ENCODE measurements at places on chromosomes 13 and 19.

GRCh38 chr13:52665325-52665724 lies 12.7 kb downstream of the SUGT1 start:
- DNase-seq, result no peak

DNA sequence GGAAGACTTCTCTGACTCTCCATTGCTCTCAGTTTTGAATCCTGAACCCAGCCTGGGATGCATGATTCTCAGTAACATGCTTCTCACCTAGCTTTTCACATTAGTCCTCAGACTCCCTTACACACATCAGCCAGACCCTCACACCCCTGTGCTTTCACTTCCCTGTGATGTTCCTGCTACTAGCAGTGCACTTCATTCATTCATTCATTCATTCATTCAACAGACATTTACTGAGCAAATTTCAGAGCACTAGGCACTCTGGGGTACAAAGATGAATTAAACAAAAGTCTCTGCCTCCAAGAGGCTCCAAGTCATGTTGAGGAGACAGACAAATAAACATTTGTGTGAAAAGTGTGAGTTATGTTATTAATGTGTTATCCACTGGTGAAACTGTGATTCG lies 145.2 kb downstream of the RXFP2 start:
- no peak for DNase-seq

DNA sequence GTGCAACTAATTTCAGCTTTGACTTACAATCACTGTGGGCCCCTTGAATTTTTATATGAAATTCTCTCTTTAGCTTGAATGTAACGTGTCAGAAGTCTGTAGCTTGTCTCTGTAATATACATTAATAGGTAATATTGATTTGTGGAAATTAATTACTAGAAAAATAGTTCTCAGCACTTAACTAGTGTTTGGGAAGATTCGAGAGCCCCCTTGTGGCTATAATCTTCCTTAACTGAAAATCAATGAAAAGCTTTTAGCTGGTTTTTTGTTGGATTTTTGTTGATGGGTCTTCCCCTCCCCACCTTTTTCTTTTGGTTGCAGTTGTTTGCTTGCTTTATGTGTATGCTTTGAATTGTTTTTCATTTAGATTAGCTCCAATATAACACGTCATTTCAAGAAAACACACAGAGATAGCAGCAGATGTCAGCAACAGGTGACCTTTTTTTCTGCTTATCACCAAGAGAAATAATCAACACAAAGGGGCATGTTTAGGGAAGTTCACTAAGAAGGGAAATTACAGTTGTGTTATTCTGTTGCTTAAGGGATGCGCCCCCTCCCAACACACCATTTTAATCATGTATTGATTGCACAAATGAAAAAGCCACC lies 176.8 kb downstream of the OXGR1 start:
- no peak for DNase-seq

- DNase-seq, result no peak
Measured at GRCh38 chr19:48094855-48095203, 15.8 kb downstream of the PLA2G4C start.

- DNase-seq, result no peak
Measured at GRCh38 chr19:12969292-12969988, at the start of gene DAND5. Gene DAND5 (plus strand): TSS chr19:12969576. CDS start chr19:12969661, 85 bp downstream.

DNA sequence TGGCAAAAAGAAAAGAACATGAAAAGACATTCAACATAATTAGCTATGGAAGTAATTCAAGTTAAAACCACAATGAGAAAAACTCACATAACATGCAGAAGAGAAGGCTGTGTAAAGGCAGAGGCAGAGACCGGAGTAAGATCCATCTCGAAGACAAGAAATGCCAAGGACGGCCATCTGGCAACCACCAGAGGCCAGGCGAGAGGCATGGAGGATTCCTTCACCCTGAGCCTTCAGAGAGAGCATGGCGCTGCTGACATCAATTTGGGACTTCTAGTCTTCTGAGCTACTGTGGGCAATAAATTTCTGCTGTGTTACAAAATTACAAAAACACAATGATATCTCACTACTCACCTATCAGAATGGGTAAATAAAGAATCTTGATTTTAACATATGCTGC lies 381.0 kb downstream of the TSHZ3 start:
- DNase-seq, result no peak

DNA sequence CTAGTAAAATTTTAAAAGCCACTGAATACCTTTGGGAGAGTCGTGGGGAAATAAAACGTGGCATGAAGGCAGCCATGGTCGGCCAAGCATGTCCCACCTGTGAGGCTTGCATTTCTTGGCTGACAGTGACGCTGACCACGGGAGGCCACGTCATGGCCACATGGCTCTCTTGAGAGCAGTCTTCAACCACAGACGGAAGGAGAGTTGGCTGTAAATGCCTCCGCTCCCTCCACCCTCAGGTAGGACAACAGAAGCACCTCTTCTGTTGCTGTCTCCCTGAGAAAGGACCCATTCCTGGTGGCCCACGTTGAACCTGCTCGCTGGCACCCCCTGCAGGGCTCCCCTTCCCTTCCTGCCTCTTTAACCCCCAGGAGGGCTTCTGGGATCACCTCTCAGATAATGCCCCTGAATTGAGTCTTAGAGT lies 10.6 kb upstream of the LRRC25 start:
- no peak for DNase-seq

DNA sequence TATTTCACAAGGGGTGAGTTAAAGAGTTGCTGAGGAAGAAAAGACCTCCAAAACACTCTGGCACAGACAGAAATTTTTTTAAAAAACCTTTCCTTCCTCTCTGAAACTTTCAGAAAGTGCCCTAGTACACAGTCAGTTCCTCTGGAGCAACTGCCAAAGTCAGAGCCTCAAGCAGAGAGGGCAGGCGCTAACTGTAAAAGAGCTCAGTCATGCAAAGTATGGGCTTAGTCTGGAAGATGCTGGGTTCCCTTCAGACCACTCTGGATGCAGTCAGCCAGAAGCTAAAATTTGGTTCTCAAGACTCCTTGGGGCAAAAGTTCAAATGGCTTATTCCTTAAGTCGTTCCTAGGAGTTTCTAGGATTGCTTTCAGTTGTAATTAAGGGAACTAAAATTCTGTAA lies 671.6 kb downstream of the PCDH9 start:
- DNase-seq, result no peak

DNA sequence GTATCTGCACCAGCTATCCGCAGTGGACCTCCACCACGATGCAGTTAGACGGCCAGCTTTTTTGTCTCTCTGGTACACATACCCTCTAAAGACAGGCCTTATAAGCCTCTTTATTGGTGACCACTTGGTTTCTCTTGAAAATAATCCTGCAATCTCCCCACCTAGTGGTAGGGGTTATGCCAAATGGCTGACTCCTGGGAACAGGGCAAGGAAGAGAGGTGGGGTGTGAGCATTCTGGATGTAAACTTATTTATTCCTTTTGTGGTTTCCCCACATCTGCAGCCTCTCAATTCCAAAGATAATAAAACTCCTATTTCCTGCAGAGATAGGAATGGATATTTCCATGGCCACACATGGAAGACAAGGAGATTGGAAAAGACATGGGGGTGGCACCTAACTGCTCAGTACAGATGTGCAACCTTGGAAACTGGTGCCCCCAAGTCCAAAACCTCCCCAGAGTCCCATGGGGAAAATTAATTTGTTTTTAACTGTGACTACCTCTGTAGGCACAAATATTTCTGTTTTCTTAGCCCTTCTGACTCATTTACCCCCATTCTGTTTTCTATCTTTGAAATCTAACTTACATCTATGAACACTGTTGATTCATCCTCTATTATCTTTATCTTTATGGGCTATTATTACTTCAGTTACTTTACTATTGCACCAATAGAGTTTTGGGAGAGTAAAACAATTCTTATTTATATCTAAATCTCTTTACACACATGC lies 112.7 kb upstream of the TSHZ3 start:
- no peak for DNase-seq

DNA sequence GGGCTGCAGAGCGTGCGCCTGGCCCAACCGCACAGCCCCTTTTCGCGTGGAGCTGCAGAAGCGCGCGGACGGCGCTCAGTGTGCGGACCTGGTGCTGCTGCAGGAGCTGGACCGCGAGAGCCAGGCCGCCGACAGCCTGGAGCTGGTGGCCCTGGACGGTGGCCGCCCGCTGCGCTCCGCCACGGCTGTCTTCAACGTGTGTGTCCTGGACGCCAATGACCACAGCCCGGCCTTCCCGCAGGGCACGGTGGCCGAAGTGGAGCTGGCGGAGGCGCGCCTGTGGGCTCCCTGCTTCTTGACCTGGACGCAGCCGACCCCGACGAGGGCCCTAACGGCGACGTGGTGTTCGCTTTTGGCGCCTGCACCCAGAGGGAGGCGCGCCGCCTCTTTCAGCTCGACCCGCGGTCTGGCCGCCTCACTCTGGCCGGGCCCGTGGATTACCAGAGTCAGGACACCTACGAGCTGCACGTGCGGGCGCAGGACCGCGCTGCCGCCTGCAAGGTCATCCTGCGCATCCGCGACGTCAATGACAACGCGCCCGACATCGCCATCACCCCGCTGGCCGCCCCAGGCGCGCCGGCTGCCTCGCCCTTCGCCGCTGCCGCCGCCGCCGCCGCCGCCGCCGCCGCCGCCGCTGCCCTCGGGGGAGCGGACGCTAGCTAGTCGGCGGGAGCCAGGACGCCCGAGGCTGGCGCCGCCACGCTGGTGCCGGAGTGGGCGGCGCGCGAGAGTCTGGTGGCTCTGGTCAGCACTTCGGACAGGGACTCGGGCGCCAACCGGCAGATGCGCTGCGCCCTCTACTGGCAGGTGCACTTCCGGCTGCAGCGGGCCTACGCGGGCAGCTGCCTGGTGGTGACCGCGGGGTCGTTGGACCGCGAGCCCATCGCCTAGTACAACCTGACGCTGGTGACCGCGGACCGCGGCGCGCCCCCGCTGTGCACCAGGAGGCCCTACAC lies 172.2 kb downstream of the OLFM4 start:
- no peak for DNase-seq

GRCh38 chr13:80708791-80709190 lies 367.9 kb upstream of the SPRY2 start:
- no peak for DNase-seq

GRCh38 chr13:42041684-42042035 lies 6.8 kb upstream of the DGKH start:
- no peak for DNase-seq

- no peak for DNase-seq
Measured at GRCh38 chr13:69947582-69947981, 160.0 kb upstream of the ATXN8OS start.

DNA sequence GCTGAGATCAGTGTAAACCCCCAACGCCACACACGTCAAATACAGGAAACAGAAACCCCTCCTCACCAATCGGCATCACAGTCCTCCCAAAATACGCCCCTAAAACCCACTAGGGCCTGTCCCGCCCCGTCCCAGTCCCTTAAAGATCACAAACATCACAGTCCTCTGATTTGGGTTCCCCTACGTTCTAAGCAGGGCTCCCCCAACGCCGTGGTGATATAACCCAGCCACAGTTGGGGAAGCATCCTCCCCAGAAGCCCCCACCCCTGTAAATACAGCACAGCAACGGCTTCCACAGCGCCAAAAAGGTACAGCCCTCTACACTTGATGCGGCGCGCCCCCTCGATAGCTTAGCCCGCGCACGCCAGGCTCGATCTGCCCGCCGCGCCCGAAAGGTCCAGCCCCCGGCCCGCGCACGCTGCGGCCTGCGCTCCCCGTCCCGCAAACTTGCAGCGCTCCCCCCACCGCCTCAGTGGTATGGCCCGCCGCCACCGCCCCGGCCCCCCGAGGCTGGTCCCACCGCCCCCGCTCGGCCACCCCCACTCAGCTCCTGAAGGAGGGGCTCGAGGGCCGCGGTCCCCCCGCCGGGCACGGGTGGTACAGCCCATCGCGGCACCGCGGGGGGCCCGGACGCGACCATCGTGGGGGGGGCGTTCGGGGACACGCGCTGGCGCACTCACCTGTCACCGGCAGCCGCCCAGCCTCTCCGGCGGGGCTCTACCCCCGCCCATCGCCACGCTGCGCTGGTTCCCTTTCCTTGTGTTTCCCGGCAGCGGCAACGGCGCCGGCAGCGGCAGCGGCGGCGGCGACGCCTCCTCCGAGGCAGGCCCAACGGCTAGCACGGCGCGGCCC lies at the start of gene AKT2:
Gene AKT2, minus strand, starts transcription at position 845 of the 852 bp plus-strand sequence. CDS start 20,078 bp downstream, outside the sequence.
- peak; percentile 67 for DNase-seq

- no peak for DNase-seq
Measured at GRCh38 chr19:39444598-39445195, 685 bp upstream of the SUPT5H start.

DNA sequence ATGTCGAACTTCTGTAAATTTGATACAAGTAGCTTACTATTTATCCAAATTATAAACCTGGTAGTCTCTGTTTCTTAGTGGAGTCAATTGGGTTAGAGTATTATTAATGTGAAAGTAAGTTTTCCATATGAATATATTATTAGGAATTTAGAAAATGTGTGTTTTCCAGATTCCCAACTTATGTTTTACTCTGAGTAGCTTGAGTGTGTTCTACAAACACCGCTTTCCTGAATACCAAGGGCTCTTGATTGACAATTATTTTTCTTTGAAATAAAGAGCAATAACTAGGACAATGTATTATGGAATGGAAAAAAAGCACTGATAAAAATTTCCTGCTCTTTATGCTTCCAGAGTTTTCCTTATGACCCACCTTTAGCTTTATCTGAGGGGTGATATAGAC lies 233.6 kb downstream of the POSTN start:
- no peak for DNase-seq

DNA sequence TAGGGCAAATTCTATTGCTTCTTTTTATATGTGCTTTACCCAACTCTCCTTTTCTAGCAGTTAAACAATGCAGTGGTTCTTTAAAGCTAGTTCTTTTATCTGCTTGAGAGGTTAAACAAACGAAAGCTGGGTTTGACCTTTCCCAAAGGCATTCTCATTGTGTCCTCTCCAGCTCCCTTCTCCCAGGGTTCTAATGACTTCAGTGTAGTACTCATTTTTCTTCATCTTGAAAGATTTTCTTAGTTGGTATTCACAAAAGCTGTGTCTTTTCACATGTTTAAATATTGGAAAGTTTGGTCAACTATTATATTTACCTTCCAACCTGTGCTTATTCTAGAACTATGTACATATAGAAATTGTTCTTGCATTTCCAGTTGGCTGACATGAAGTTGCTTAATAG lies 1.5 kb downstream of the WASF3 start:
- no peak for DNase-seq

- no peak for DNase-seq
Measured at GRCh38 chr13:34464011-34464410, 478.1 kb upstream of the NBEA start.

DNA sequence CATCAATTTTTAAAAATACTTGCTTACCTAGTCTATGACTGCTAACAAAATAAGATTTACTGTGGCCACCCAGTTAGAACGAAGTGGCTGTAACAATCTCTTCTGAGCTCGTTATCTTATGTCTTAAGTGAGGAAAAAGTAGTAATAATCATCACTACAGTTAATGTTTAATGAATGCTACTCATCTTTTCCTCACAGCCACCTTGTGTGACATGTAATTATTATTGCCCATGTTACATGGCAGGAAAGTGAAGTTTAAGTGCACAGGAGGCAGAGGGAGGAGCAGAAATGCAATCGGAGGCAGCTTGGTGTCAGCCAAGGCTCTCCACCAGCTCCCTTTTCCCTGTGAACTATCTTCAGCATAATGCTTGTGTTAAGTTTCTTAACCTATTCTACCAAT lies 260.3 kb downstream of the B3GLCT start:
- no peak for DNase-seq

DNA sequence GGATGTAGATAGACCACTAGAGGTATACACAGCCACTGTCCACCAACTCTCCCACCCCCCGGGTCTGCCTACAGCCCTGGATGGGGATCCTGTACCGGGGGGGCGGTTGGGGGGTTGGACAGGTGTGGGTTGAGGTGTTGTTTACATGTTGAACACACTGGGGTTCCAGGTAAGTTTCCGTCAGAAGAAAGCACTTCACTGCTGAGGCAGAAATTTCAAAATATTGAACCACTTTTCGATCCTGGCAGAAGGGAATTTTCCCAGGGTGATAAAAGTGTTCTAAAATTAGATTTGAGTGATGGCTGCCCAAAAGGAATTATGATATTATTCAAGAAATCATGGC lies 6.6 kb upstream of the CEACAM16 start:
- DNase-seq, result no peak

- no peak for DNase-seq
Measured at GRCh38 chr13:35953537-35954206, 177.5 kb downstream of the DCLK1 start.

Data from activated CD8-positive, alpha-beta memory T cell treated with anti-CD3 and anti-CD28 coated beads for 1 hour (primary cell).